CD4-positive, alpha-beta T cell (primary cell): ENCODE measurements at places on chromosomes 5 and 9.

DNA sequence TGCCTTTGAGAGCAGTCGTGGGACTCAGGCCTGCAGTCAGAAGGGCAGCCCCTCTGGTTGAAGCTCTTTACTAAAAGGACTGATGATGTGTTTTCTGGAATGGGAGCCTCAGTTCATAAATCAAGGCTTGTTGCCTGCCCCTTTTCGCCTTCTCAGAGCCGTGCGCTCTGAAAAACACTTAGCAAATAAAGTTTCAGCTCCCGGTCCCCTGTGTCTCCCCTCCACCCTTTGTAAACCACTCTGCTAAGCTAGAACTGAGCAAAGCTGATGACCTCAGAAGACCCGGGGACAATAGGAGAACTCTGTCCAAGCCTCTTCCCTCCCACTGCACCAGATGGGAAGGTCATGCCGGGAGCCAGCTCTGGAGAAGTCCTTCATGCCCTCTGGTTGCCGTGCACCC is 39.3 kb upstream of the ADRA1B start:
- no peak for DNase-seq

GRCh38 chr5:56039985-56040384 is 45.2 kb upstream of the IL6ST start:
- no peak for DNase-seq

- DNase-seq = no peak
Observed at GRCh38 chr5:172156541-172156994, 31.5 kb downstream of the STK10 start.

GRCh38 chr5:33339413-33339812 is 101.4 kb upstream of the TARS1 start:
- no peak for DNase-seq

DNA sequence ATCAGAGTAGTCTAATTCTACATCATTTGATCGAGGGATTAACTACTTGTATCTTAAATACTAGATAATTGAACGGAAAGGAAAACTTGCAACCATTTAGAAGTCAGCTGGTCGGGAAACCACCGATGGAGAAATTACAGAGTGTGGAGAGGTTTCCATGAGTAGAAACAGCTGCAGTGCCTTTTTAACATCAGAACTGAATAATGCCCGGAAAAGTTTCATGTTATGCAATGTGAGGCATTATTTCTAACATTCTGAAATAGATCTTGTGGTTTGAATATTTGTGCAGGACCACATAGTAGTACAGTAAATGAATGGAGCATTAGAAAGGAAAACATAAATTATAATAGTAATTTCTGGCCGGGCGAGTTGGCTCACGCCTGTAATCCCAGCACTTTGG is 88.1 kb upstream of the RNF180 start:
- no peak for DNase-seq

GRCh38 chr9:7186175-7186574 is 428.4 kb downstream of the KDM4C start:
- no peak for DNase-seq

DNA sequence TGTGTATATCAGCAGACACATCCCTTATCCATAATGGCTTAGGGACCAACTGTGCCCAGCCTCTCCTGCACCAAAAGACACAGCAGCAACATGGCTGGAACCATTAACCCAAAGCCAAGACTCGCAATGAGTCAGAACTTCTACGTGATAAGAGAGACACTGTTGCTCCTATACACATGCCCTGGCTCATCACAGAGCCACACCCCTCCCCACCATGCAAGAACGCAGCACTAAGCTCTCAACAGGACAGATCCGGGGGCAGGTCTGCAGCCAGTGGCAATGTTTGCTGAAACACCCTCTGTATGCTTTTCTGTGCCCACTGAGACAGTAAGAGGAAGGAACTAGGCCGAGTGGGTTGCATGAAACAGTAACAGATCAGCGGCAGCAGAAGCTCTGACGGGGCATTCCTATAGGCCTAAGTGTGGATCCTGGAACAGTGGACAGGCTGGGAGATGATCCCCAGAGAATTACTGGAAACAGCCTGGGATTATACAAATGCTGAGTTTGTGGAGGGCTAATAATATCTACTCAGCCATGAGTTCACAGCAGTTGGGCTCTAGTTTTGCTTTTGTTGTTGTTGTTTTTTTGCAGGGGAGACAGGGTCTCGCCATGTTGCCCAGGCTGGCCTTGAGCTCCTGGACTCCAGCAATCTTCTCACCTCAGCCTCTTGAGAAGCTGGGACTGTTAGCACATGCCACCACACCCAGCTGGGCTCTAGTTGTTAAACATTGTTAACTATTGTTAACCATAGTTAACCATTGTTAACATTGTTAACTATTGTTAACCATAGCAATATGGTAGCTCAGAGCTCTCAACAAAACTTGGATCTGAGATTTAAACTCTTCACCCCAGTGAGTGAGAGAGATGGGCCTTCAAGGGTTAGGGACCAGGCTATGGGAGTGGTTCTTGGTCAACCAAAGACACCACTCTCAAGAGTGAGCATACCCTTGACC is 41.0 kb downstream of the B4GALT1 start:
- DNase-seq = no peak

GRCh38 chr9:101540069-101540468 is 6.4 kb downstream of the RNF20 start:
- DNase-seq = no peak

DNA sequence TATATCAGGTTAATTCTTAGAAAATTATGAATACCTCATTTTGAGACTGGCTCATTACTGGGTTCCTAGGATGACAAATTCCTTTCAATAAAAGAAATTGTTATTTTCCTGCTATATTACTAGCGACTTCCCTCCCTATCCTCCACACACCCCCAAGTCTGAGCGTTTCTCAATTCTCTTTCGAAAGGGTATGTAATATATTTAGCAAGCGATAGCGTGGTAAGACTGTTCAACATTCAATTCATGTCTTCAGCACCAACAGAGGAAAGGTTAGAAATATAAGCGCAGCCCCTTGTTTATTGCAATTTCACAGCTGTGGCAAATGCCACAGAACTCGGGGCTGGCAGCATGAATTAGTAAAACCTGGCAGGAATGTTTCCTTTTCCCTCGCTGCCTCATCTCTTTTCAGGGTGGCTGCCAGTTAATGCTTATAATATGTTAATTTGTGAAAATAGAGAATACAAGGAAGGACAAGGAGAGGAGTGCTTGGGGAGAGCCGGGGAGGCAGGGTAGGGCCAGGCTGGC is 152.7 kb upstream of the TBCA start:
- no peak for DNase-seq

GRCh38 chr5:6158974-6159831 is 219.1 kb downstream of the MED10 start:
- no peak for DNase-seq

- DNase-seq = no peak
Observed at GRCh38 chr5:108727236-108727650, 20.5 kb upstream of the FER start.

DNA sequence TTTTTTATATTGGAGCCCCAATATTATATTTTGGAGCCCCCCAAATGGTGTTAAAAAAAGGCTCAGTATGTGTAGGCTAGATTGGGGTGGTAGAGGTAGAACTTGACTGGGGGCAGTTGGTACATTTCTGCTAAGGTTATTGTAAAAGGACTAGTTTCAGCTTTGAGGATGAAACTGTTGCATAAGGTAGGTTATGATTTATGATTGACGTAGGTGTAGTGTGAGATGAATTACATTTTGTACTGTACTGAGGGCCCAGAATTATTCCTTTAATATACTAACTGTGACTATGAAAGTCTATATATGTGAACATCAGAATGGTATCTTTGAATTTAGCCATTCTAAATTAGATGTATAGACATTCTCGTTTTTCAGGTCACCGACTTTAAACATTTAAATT is 3.6 kb downstream of the RIC1 start:
- DNase-seq = no peak

GRCh38 chr5:96247097-96247701 is 185.8 kb downstream of the PCSK1 start:
- no peak for DNase-seq

DNA sequence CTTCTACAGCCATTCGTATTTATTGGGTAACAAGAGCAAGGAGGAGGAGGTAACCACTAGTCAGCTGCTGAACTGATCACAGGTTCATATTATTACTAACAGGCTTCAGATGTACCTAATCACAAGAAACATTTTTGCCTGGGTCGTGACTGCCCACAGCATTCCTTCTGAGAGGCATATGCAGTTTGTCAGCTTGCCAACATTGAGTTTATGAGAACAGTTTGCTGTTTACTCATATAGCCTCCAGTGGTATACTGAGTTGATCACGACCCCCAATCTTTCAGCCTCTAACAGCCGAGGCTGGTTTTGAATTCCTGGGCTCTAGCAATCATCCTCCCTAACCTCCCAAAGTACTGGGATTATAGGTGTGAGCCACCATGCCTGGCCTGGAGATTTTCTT is 693.6 kb downstream of the TLE1 start:
- no peak for DNase-seq

- DNase-seq = no peak
Observed at GRCh38 chr5:112070022-112070421, 313.0 kb upstream of the NREP start.

DNA sequence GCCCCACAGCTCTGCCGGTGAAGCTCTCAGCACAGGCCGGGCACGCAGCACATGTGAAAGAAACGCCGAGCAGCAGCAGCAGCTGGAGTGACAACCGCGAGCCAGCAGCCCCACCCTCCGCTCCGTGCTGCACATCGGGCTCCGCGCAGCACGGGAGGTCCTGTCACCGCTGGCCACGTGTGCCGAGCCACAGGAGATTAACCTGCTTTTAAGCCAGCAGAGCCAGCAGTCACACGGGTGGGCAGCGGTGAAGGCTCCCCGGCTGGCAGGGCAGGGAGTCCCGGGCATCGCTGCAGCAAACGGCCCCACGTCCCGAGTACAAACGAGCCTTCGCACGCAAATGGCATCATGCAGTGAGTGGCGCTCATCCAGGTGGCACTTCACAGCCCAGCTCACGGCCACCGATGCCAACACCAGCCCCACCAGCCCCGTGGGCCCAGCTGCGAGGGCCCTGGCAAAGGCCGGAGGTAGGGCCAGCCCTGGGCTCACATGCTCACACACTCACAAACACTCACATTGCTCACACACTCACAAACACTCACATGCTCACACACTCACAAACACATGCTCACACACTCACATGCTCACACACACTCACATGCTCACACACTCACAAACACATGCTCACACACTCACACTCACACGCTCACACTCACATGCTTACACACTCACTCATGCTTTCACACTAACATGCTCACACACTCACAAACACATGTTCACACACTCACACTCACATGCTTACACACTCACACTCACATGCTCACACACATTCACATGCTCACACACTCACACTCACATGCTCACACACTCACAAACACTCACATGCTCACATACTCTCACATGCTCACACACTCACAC is 11.1 kb downstream of the CCDC187 start:
- no peak for DNase-seq

GRCh38 chr5:7208938-7209337 is 187.0 kb upstream of the ADCY2 start:
- DNase-seq = no peak

DNA sequence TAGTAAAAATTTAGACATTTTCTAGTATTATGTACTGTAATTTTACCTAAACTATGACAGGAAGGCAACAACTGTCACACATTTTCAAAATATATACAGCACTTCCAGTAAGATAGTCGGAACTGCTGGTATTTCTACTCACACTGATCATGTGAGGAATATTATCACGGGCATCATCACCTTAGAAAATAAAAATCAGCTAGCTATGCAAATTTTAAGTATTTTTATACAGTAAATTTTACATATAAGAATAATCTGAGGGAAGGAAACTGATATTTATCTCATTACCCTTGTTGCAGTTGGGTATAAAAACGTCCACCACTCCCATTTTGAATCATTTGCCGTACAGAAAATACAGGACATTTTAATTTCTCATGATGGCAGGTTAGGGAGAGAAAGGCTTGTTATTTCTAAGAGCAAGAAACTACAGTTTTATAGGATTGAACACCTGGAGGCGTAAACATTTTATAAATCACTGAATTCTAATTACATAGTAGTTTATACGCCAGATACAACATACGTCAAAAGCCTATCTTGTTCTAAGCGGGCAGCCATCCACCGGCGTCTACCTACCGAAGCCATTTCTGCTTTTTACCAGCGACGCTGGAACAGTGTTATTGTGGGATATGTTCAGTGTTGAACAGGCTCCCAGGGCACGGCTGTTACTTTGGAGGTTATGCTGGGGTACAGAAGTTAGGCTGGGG is 729 bp upstream of the TNPO1 start:
- peak; percentile 23 for DNase-seq

DNA sequence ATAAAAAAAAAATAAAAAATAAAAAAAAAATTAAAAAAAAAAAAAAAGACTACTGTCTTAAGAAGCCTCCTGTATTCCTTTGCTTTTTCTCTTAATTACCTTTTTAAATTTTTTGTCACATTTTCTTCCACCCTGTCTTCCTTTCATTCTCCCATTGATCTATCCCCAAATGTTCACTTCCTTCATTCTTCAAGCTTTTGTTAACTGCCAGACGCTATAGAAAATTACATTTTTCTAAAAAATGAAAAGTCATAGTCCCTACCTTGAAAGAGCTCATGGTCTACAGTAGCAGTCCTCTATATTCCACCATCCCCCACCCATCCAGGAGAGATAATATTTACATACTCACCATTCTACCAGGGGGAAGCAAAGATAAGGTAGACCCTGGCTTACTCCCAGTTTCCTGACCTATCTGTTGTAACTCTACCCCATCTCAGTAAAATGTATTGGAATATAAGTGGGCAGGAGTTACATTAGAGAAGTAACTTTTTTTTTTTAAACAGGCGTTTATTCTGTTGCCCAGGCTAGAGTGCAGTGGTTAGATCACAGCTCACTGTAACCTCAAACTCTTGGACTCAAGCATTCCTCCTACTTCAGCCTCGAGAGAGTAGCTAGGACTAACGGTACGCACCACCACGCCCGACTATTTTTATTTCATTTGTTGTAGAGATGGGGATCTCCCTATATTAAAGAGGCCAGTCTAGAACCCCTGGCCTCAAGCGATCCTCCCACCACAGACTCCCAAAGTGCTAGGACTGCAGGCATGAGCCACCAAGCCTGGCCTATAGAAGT is 3.8 kb upstream of the PRKAA1 start:
- DNase-seq = no peak

- no peak for DNase-seq
Observed at GRCh38 chr5:34891981-34892380, 23.3 kb downstream of the RAD1 start.

- DNase-seq = peak; percentile 68
Observed at GRCh38 chr9:137311171-137311985, 9.3 kb upstream of the NRARP start.

DNA sequence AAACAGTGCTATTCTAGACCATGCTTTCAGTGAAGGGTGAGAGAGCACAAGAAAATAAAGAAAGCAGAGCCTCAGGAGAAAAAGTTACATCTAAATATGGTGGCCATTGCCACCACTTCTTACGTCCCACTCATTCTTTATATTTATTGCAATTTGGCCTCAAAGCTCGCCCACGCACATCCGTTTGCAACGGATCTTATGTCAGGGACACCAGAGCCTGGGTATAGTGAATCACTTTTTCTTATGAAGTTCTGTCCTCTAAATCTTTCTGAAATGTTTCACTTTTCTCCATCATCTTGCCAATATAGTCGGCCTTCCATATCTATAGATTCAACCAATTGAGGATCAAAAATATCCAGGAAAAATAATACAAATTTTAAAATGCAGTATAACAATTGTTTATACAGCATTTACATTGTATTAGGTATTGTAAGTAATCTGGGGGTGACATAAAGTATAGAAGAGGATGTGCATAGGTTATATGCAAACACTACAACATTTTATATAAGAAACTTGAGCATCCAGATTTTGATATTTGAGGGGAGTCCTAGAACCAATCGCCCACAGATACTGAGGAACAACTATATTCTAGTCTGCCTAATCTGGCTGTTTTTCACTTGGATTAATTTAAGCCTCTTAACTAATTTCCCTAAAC is 35.2 kb downstream of the GOLPH3 start:
- DNase-seq = peak; percentile 14

- no peak for DNase-seq
Observed at GRCh38 chr5:14728459-14728938, 64.0 kb downstream of the OTULIN start.
